ENCODE measurements at places on chromosomes 13 and 19.

GRCh38 chr13:63044589-63045313 is 1629.1 kb upstream of the PCDH20 start:
- DNase-seq = no peak

DNA sequence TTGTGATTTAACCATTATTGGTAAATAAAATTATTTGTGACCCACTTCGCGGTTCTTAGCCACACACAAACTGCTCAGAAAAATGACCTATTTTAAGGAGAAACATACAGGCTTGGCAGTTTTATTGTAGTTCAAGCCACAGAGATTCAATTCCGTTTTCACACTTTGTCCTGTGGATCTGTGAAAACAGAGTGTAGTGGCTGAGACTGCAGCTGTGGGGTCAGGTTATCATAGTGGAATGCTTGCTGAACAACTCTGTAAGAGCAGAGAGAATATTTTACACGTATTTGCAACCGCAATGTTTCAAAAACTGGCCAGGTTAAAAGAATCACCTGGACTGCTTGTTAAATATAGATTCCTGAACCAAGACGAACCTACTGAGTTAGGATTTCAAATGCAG is 292.5 kb downstream of the GPC5 start:
- DNase-seq = no peak

DNA sequence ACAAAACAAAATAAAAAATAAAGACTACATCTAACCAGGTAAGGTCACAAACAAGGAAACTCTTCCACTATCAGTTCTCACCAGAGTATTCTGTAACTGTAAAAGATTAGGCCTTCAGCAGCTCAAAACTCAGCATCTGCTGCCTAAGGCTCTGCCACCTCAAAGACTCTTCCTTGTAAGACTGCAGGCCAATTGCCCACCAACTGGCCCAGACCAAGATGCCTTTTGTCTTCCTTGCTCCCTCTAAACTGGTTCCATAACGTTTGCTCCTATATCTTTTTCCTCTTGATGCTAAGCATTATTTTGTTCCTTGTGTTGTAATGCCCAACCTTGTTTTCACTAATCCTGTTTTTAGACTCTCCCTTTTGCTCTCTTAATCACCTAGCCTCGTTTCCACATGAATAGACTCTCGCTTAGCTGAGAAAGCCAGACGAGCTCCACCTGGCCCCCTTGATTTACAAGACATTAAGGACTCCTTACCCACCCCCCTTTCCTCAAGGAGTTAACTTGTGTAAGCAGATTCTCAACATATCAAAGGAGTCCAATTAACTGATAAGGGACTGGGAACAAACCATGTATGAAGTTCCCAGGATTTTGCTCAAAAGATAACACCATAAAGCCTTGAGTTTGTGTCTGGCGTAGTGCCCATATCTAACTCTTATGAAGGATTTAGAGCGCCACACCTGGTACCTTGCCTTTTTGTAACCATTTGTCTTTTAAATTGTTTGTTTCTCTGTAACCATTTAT is 1.5 kb downstream of the ZNF814 start:
- DNase-seq = no peak

DNA sequence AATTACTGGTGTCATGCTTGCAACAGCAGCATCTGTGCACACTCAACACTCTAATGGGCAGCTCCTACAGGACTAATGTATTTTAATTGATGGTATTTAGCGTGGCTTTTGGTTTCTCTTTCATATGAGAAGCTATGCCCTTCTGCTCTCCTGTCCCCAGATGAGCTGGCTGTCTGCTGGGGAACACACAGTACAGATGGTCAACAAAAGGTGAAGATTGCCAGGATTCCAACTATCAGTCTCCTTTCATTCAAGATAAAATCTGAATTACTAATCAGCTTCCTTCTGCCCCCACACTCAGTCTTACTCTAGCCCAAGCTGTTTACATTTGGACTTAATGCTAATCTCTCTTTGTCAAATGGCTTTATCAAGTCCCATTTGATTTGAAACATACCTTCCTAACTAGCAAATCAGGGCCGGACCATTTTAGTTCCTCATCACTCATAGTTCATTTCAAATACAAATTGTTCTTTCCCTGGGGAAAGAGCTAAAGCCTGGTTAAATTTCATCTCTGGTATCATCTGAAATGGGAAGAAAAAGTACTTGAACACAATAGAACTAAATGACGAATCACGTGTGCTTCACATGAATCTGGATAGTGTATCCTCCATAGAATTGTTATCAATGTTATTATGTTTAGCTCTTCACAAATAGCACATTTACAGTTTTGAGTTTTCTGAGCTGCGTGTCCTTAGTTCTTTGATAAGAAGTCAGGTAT is 988.0 kb downstream of the PCDH17 start:
- DNase-seq = no peak

GRCh38 chr13:98150832-98151479 is 8.1 kb downstream of the FARP1 start:
- DNase-seq = no peak

DNA sequence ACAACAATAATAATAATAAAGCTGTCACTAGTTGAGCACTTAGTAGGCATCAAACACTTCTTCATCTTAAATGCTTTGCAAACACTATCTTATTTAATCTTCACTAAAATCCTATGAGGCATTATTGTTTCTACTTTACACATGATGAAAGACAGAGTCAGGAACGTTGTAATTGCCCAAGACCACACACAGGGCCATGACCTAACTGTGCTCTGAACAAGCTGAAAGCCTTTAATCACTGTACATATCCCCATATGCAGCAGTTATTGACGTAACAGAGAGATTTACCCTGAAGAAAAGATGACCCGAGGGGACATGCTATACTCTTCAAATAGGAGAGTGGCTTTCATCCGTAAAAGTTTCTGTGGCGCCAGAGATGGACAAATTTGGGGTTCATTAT is 53.0 kb downstream of the SACS start:
- DNase-seq = no peak

DNA sequence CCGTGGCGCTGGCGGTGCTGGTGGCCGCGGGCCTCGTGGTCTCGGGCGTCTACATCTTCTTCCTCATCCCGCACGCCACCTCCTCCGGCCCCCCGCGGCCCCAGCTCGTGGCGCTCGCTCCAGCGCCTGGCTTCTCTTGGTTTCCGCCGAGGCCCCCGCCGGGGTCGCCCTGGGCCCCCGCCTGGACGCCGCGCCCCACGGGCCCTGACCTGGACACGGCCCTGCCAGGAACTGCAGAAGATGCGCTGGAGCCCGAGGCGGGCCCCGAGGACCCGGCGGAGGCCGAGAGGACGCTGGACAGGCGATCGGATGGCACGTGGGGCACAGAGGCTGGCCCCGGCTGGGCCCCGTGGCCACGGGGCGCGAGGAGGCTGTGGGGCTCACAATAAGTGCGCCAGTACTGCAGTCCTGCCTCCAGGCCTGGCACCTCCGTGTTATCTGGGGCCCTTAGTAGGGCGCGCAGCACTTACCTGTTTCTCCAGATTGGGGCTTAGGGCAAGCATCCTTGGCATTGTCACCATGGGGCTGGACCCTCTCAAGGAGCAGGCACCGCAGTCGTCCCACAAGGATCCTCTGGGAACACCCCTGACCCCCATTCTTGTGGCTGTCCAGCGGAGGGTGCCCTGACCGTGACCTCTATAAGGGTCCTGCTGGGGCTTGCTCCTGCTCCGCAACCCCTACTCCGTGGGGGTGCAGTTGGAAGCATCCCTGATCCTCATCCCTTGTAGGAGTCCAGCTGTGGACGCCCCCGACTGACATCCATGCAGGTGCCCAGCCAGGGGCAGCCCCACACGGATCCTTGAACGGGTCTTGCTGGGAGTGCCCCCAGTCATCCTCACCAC is 1.5 kb downstream of the RNF225 start:
- no peak for DNase-seq

DNA sequence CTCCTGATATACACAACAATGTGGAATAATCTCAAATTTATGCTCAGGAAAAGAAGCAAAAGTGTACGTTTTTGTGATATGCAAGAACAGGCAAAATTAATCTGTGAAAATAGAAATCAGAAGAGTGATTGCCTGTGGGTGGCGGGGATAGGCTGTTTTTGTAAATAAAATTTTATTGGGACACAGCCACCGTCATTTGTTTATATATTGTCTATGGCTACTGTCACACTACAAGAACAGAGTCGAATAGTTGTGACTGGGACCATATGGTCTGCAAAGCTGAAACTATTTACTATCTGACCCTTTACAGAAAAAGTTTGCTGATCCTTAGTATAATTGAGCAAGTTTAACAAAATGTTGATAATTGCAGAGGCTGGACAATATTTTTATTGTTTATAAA is 269.5 kb upstream of the HTR2A start:
- no peak for DNase-seq

DNA sequence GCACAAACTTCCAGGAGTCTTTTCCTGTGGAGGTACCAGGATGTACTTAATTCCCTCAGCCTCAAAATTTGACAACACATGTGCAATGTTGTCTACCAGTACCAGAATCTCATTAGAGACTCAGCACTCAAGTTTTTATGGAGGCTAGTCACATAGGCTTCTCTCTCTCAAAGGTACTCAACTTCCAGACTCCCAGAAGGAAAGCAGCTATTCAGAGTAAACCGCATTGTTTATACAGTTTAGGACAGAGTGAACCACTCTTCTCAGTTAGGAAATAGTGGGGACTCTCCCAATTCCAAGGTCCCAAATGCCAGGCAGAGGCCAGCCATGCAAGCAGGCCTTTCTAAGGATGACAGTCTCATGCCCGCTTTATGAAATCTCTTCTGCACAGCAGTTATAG is 8.5 kb upstream of the C1QTNF9B start:
- DNase-seq = no peak

- no peak for DNase-seq
These were observed 29.7 kb downstream of the EFNB2 start for GRCh38 chr13:106505732-106506131.

- DNase-seq = no peak
These were observed 124.0 kb downstream of the STOML3 start for GRCh38 chr13:38866649-38867048.

GRCh38 chr19:48540110-48540509 is 11.9 kb upstream of the SULT2B1 start:
- DNase-seq = no peak

DNA sequence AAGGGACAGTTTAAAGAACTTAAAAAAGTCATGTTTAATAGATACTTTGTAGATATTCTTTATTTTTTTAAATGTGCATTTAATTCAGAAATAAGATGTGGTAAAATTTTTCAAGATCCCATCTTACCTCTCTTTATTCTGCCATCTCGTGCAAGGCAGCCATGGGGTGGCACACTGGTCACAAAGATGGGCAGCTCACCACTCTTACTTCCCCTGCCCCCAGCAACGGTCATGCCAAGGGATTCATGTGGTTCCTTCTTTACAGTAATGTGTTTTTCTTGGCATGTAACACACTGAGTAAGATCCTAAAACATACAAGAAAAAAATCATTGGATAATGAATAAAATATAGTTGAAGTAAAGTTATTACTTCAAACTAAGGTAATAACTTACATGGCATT is 64.2 kb downstream of the LNX2 start:
- no peak for DNase-seq

DNA sequence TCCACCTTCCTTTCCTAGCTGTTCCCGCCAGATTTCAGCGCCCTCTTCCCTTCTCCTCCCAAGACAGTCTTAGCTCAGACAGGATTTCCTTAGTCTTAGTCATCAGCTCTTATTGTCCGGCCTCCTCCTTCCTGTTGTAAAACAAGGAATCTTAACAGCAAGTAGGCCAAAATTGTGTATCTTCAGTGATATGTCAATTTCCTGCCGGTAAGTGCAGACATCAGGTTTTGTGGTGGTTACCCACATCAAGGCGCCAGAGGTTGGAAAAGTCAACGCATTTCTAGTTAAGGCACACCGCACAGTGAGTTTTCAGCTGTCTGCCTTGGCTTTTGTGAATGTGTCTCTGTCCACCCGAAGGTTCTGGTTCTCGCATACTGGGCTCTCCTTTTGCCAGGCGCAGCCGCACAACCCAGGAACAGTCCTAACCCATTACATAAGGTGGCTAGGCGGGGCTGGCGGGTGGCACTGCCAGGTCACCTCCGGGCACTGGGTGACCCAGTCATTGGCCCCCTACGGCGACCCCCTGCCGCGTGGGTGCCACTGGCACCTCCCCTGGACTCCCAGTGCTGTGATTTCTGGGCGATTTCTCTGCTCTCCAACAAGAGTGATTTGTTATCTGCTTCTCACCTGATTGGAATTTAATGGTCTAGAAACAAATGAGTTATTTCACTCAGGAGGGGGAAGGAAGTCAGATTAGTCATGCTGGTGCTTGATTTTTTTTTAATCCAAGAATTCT is 12.9 kb downstream of the COL4A2 start:
- no peak for DNase-seq

DNA sequence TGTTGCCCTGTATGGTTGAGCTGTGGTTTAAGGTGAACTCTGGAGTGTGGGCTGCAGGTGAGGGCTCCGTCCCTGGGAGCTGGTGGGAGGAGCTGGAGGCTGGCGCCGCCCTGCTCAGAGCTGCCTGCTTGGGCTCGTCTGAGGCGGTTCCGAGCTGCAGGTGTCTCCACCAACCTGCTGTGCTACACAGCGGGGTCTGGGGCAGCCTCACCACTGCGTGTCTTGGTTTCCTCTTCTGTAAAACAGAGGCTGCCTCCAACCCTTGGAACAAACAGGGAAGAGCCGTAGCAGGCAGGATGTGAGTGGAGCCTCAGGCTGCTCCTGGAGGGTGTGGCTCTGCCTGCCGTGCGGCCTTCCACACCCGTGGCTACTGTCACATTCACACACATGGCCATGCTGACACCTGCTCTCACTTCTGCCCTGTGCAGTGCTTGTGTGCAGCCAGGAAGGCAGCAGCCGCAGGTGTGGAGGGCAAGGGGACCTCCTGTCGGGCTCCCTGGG is 21.4 kb downstream of the NAXD start:
- no peak for DNase-seq

- no peak for DNase-seq
These were observed 19.3 kb downstream of the PALM start for GRCh38 chr19:728011-728410.

GRCh38 chr19:8703223-8703622 is 4.6 kb upstream of the ACTL9 start:
- DNase-seq = no peak

DNA sequence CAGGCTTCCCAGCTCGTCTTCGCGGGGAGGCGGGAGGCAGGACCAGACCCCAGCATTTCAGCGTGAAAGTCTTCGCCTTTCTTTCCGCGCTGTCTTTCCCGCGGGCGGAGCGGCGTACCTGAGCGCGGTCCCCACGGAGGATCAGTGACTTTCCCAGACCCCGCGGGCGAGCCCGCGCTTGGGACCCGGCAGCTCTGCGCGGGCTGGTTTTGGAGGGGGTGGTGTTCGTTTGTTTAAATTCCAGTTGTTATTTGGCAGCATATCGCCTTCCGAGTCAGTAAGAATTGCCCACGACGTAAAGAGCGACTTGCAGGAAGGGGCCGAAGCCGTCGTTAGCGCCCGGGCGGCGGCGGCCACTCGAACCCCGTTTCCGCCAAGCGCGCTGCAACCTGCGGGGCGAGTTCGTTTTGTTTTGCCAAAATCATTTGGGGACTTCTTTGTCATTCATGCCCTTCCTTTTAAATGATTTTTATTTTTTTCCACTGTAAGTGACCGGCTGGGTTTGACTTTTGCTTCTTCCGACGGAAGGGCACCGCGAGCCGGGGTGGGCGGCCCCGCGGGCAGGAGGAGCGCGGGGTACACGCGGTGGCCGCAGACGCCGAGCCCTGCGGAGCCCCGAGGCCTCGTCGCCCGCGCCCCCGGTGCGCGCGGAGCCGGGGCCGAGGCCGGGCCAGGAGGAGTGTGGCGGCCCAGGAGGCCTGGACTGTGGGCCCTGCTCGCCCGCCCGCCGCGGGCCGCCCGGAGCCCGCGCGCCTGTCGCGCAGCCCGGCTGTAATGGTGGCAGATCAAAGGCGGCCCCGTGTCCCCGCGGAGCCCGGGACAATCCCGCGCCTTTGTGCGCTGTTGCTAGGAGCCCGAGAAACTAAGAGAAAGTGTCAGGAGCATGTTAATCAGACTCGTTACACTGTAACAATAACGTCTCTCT is 75.9 kb downstream of the ZIC5 start:
- DNase-seq = no peak

- no peak for DNase-seq
These were observed 9.1 kb upstream of the OLFM2 start for GRCh38 chr19:9945319-9945966.

Measured in activated T-helper 1 cell treated with anti-CD3 and anti-CD28 coated beads, Interleukin-2, amount 50 U/mL, for 16 hours (primary cell).